Smooth muscle cell of the umbilical artery (primary cell): ENCODE measurements at places on chromosomes 6 and 20. TPM values are rescaled to one million over a fixed set of nuclear protein-coding genes. Genes with fewer than 3 reads are reported as not detected.

Gene MTFR2
- 0.30 and 2.4 TPM in 2 replicates for total RNA-seq

Gene EPPIN
- not detected in 2 replicates for total RNA-seq

Gene PRL
- not detected in 2 replicates for total RNA-seq

Gene GHRH
- total RNA-seq: not detected in 2 replicates

Gene RCAN2
- total RNA-seq: 0.05 TPM in 1 of 2 replicates, not detected in the other
